ENCODE measurements at places on chromosomes 7 and 10. TPM values are rescaled to one million over a fixed set of nuclear protein-coding genes. Genes with fewer than 3 reads are reported as not detected.

GRCh38 chr7:46660402-46660980 is 739.4 kb upstream of the IGFBP3 start:
- H3K4me3 ChIP-seq = no peak overlapping the region
- H3K36me3 ChIP-seq = no peaks in the 10 kb centered on the region
- H3K27me3 ChIP-seq = no peaks in the 10 kb centered on the region
- no peak for DNase-seq
- H3K4me1 ChIP-seq = no peaks in the 10 kb centered on the region
- no peak overlapping the region for H3K27ac ChIP-seq

GRCh38 chr10:74255214-74255613 is 104.2 kb downstream of the ADK start:
- H3K27ac ChIP-seq = no peak overlapping the region
- H3K4me3 ChIP-seq = no peak overlapping the region
- H3K36me3 ChIP-seq = no peaks in the 10 kb centered on the region
- H3K27me3 ChIP-seq = no peaks in the 10 kb centered on the region

- no peaks in the 10 kb centered on the region for H3K36me3 ChIP-seq
- H3K4me3 ChIP-seq = no peak overlapping the region
- peaks cover 11% of the 10 kb centered on the region for H3K4me1 ChIP-seq
- peaks cover 5% of the 10 kb centered on the region for H3K27me3 ChIP-seq
Measured at GRCh38 chr10:1149793-1150637, 93.8 kb downstream of the WDR37 start.

DNA sequence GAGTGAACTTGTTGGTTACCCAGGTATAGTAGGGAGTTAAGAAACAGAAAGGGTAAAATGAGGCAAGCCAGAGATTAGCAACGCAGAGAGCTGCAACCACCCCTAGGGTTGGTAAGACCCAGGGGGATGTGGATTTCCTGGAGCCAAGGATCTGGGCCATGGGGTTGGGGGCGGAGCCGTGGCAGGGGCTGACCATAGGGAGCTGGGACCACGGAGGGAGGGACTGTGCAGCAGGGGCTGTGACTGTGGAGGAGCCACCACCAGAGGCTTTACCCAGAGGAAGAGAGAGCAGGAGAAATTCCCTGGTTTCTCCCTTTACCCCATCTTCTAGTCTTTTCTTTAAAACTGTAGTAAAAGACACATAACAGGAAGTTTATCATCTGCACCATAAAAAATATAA is 58.6 kb upstream of the BAIAP2L1 start:
- no peak for DNase-seq
- H3K27ac ChIP-seq = no peak overlapping the region
- H3K4me1 ChIP-seq = no peaks in the 10 kb centered on the region
- no peaks in the 10 kb centered on the region for H3K27me3 ChIP-seq
- no peaks in the 10 kb centered on the region for H3K36me3 ChIP-seq

DNA sequence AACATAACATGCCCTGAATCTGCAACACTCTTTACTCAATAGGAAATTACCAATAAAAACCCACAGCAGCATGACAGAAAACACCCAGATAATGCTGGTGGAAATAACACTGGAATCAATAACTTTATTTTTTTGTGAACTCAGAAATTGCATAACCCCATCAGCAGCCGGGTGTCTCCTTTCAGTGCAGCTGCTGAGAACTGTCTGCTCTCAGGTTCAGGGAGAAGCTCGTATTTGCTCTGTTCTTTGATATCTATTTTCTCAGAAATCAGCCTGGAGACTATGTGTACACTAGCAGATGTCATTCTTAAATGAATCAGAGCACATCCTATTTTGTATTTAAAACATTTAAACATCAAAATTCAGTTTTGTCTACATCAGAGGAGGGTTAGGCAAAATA is 506.0 kb downstream of the POM121L12 start:
- H3K27me3 ChIP-seq = no peaks in the 10 kb centered on the region
- H3K4me1 ChIP-seq = no peaks in the 10 kb centered on the region
- H3K27ac ChIP-seq = no peak overlapping the region
- H3K4me3 ChIP-seq = no peak overlapping the region
- H3K36me3 ChIP-seq = no peaks in the 10 kb centered on the region
- no peak for DNase-seq

- H3K4me1 ChIP-seq = peaks cover 48% of the 10 kb centered on the region
- peak overlapping the region; percentile 78 for H3K27ac ChIP-seq
Measured at GRCh38 chr7:129438281-129438838, 4.1 kb downstream of the STRIP2 start.

GRCh38 chr7:103934508-103934907 is 55.0 kb downstream of the RELN start:
- no peak overlapping the region for H3K4me3 ChIP-seq
- peaks cover 3% of the 10 kb centered on the region for H3K27me3 ChIP-seq
- no peak for DNase-seq
- H3K27ac ChIP-seq = no peak overlapping the region

- H3K4me1 ChIP-seq = no peaks in the 10 kb centered on the region
- no peak overlapping the region for H3K27ac ChIP-seq
- H3K36me3 ChIP-seq = no peaks in the 10 kb centered on the region
- no peak overlapping the region for H3K4me3 ChIP-seq
- DNase-seq = no peak
- no peaks in the 10 kb centered on the region for H3K27me3 ChIP-seq
Measured at GRCh38 chr7:141402277-141402996, 148.8 kb upstream of the AGK start.

GRCh38 chr7:147911201-147911601 is 679.4 kb upstream of the C7orf33 start:
- no peak overlapping the region for H3K27ac ChIP-seq
- no peaks in the 10 kb centered on the region for H3K4me1 ChIP-seq
- H3K4me3 ChIP-seq = no peak overlapping the region
- H3K36me3 ChIP-seq = no peaks in the 10 kb centered on the region
- no peak for DNase-seq
- H3K27me3 ChIP-seq = no peaks in the 10 kb centered on the region

DNA sequence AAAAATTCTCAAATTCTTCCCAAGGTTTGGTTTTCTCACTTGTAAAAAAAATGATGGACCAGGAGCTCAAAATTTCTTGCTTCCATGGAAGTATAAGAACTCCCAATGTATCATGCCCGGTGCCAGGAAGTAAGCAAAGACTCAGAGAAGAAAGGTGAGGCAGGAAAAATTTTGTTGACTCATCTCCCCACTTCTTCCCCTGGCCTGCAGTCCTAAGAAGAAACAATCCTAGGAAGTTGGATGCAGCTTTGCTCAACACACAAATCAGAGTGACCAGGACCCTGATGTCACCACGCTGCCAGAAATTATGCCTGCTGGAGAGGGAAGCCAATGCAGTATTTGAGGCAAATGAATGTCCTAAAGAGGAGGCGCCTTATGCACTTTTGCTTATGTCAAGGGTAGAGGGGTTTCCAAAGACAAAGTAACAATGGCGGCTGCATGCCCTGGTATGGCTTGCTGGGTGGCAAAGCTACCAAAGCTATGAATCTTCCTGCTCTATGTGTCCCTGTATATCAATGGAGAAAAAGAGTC is 163.6 kb downstream of the NEURL1 start:
- peaks cover 33% of the 10 kb centered on the region for H3K4me1 ChIP-seq
- peaks cover 38% of the 10 kb centered on the region for H3K36me3 ChIP-seq
- no peaks in the 10 kb centered on the region for H3K27me3 ChIP-seq
- DNase-seq = no peak
- H3K27ac ChIP-seq = no peak overlapping the region

GRCh38 chr10:48333856-48334255 is 27.4 kb downstream of the MAPK8 start:
- peaks cover 36% of the 10 kb centered on the region for H3K36me3 ChIP-seq
- H3K27ac ChIP-seq = no peak overlapping the region
- H3K4me1 ChIP-seq = peaks cover 50% of the 10 kb centered on the region
- no peaks in the 10 kb centered on the region for H3K27me3 ChIP-seq

DNA sequence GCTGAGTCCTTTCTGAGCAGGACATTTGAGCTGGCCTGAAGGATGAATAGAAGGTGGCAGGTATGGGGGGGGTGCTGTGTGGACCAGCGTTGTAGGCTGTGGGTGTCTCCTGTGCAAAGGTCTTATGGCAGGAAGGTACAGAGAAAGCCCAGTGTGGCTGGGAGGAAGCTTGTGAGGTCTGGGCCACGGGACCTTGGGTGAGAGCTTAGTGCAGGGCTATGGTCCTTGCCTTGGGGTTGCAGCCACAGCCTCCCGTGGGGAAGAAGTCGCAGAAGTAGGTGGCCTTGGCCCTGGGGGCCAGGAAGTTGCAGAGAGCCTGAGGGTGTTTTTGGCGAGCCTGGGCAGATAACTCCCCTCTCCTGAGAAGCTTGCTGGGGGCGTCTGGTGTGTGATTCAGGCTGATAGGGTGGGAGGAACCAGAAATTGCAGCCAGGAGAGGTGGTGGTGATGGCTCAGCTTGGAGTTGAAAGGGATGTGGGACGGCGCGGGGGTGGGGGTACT is 172.0 kb upstream of the TNRC18 start:
- H3K27me3 ChIP-seq = peaks cover 43% of the 10 kb centered on the region
- H3K4me3 ChIP-seq = peak overlapping the region; percentile 58
- no peaks in the 10 kb centered on the region for H3K36me3 ChIP-seq
- peak overlapping the region; percentile 72 for H3K27ac ChIP-seq
- peaks cover 31% of the 10 kb centered on the region for H3K4me1 ChIP-seq
- no peak for DNase-seq

Gene AFAP1L2
- 1.9 TPM for total RNA-seq

Gene BUD23
- total RNA-seq = 57.2 TPM
